Nasal cavity respiratory epithelium epithelial cell of viscerocranial mucosa (primary cell): ENCODE measurements at places on chromosomes 5 and 9. TPM values are rescaled to one million over a fixed set of nuclear protein-coding genes. Genes with fewer than 3 reads are reported as not detected.

The GABRA6 gene
- total RNA-seq = not detected in 2 replicates

The SPACA9 gene
- 1.4 and 2.8 TPM in 2 replicates for total RNA-seq

The HACD4 gene
- total RNA-seq = 1.7 and 7.9 TPM in 2 replicates

The QRFP gene
- not detected in 2 replicates for total RNA-seq

The SIT1 gene
- not detected in 2 replicates for total RNA-seq

The DBH gene
- not detected in 2 replicates for total RNA-seq

The C9orf153 gene
- total RNA-seq = 0.34 and 0.64 TPM in 2 replicates

The PCDH12 gene
- total RNA-seq = 0.34 and 0.57 TPM in 2 replicates

The SYNPO gene
- total RNA-seq = 1.4 and 18.1 TPM in 2 replicates

The SLC46A2 gene
- not detected in 2 replicates for total RNA-seq

The GMCL2 gene
- not detected in 2 replicates for total RNA-seq

The KCNV2 gene
- not detected in 2 replicates for total RNA-seq

The HMMR gene
- 0.34 and 0.50 TPM in 2 replicates for total RNA-seq

The FYB1 gene
- 0.34 and 16.9 TPM in 2 replicates for total RNA-seq

The C9orf50 gene
- total RNA-seq = not detected in 2 replicates

The FBXL7 gene
- total RNA-seq = under 0.01 and 3.1 TPM in 2 replicates

The PCDHA10 gene
- total RNA-seq = under 0.01 and 1.6 TPM in 2 replicates

The MRPS30 gene
- 56.7 and 93.3 TPM in 2 replicates for total RNA-seq

The GABRA1 gene
- total RNA-seq = not detected in 2 replicates

The LRRC19 gene
- not detected in 2 replicates for total RNA-seq
